Activated CD4-positive, alpha-beta T cell treated with anti-CD3 and anti-CD28 coated beads, Interleukin-2, amount 10 ng/mL, durations not matched to agents 7 days and 5 days (primary cell): ENCODE measurements at places on chromosomes 12 and 14. TPM values are rescaled to one million over a fixed set of nuclear protein-coding genes. Genes with fewer than 3 reads are reported as not detected.

- DNase-seq, result no peak
Measured at GRCh38 chr14:24432259-24433131, 2.7 kb downstream of the KHNYN start.

DNA sequence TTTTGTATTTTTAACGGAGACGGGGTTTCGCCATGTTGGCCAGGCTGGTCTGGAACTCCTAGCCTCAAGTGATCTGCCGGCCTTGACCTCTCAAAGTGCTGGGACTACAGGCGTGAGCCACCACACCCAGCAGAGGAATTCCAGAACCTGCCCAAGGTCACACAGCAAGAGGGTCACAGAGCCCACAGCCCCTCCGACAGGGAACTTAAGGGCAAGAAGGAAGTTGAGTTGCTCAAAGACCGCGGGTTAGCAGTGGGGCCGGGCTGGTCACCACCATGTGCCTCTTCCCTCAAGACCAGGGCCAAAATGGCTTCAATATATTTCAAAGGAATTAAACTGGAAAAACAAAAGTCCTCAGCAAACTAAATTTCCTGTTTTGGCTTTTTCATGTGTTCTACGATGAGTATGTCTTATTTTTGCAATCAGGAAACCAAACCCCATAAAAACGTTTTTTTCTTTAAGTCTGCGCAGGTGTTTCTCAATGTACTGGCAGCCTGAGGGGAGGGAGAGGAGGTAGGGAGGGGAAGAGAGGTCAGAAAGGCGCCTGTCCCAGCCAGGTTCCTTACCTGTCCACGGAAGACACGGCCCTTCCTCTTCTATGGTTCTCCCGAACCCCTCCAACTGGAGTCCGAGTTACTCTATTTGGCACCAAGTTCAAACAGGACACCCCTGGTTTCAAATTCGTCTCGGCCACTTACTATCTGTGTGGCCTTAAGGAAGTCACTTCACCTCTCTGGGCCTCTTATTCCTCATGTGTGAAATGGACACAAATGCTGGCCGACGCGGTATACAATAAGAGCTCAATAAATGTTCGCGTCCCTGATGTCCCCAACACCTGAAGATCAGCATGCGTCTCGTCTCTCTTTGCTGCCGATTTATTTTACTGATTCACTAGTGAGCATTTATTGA lies 778 bp downstream of the SLC8B1 start:
- DNase-seq, result peak; percentile 13

DNA sequence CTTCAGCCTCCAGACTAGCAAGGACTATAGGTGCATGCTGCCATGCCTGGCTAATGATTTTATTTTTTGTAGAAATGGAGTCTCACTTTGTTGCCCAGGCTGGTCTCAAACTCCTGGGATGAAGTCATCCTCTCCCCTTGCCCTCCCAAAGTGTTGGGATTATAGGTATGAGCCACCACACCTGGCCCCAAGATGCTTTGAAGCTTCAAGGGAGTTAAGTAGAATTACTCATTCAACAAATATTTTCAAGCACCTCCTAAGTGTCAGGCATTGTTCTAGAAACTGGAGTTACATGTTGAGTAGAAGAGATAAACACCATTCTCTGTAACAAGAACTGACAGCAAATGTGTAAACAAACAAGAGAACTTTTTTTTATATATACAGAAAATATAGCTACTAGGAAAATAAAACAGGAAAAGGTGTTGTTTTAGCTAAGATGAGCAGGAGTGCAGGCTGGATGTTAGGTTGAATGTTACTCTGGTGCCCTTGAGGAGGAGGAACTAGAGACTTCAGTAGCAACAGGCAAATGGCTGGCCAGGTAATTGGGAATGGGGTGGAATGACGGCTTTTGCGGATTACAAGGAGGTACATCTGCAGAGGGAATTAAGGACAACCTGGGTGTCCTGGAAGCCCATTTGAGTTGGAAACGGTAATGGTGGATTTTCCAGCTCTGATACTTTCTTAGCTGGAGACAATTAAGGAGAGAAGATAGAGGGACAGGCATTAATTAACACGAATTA lies 32.0 kb upstream of the CFAP54 start:
- no peak for DNase-seq

DNA sequence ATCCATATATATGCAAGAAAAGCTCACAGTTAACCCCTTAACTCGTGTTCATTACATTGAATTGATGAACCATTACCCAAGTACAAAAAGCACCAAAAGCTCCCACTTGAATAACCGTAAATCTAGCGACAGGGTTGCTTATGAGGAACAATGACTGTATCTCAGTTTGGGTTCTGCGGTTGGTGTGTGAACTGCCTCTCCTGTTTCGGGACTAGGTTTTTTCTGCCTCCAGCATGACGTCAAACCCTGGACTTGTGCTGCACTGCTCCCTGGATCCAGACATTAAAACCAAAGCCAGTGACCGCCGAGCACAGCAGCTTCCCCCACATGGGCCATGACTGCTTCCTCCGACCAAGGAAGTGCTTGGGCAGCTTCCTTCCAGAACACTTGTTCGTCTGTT lies 77.7 kb downstream of the SETD3 start:
- DNase-seq, result no peak

DNA sequence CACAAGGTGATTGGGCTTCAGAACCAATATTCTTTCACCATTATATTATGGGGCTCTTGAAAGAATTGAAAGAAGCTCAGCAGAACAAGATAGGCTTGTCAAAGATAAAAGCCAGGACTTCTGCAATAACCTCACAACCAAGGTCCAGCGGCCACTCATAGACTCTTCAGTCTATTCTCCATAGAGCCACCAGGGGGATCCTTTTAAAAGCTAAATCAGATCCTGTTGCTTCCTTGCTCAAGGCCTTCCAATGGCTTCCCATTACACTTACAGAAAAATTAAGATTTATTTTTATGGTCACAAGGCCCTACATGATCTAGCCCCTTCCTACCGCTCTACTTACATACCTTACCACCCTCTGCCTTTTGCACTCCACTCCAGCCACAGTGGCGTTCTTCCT lies 169.6 kb downstream of the C12orf42 start:
- no peak for DNase-seq

DNA sequence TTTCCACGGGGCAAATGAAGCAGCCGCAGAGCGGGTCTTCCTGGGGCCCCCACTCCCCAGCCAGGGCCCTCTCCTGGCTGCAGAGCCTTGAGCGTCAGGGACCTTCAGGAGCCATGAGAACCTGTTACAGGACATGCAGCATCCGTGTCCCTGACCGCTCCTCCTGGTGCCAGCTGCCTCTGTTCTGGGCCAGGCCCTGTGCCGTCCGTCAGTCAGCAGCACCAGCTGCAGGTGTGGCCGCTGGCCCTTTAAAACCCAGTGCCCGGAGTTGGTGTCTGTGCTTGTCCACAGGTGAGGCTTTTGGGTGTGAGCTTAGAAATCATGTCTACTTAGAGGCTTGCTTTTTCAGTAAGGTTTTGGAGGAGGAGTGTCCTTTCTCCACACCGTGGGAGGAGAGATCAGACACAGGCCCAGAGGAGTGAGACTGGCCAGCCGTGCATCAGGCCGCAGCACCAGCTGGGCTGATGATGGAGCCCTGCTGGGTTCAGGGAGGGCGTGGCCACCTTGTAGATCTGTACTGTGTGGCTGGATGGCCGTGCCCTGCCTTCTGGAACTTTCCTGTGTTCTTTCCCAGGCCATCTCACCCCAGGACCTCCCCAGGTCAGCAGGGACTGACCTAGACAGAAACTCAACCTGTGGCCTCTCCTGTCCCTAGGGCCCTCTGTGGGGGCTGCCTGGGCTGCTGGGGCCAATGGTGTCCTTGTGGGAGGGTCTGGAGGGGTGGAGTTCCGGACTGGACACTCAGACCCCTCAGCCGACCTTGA lies 27.1 kb downstream of the AACS start:
- no peak for DNase-seq

GRCh38 chr14:90060312-90060964 lies 1.4 kb upstream of the KCNK13 start:
- DNase-seq, result peak; percentile 58

GRCh38 chr14:23388996-23389395 lies 12.2 kb downstream of the CMTM5 start:
- DNase-seq, result no peak

- no peak for DNase-seq
Measured at GRCh38 chr12:102408487-102409297, 71.7 kb downstream of the IGF1 start.

GRCh38 chr12:106192659-106193393 lies 54.1 kb upstream of the NUAK1 start:
- DNase-seq, result no peak

DNA sequence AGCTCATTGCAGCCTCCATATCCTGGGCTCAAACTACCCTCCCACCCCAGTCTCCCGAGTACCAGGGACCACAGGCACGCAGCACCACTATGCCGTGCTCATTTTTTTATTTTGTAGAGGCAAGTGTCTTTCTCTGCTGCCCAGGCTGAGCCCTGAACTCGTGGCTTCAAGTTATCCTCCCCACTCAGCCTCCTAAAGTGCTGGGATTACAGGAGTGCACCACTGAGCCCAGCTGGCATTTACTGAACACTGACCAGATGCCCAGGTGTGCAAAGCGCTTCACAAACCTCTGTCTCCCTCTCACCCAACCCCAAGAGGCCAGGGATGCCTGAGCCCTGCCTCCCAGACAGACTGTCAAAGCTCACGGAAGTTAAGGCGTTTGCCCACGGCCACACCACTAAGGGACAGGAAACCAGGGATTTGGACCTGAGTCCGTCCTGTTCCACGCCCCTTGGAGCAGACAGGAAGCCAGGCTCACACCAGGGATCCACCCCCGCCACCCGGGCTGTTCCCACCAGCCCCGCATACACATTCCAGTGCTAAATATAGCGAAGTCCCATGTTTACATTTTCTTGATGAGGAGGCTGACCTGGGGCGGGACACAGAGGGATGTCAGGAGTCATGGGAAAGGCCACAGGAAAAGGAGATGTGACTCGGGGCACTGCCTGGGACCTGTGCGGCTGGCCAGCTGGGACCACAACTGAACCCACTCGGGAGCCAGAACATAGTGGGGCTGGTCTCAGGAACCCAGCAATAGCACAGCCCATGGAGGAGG lies 51.2 kb downstream of the TESC start:
- DNase-seq, result no peak

- no peak for DNase-seq
Measured at GRCh38 chr14:72275242-72275641, 343.0 kb downstream of the RGS6 start.

DNA sequence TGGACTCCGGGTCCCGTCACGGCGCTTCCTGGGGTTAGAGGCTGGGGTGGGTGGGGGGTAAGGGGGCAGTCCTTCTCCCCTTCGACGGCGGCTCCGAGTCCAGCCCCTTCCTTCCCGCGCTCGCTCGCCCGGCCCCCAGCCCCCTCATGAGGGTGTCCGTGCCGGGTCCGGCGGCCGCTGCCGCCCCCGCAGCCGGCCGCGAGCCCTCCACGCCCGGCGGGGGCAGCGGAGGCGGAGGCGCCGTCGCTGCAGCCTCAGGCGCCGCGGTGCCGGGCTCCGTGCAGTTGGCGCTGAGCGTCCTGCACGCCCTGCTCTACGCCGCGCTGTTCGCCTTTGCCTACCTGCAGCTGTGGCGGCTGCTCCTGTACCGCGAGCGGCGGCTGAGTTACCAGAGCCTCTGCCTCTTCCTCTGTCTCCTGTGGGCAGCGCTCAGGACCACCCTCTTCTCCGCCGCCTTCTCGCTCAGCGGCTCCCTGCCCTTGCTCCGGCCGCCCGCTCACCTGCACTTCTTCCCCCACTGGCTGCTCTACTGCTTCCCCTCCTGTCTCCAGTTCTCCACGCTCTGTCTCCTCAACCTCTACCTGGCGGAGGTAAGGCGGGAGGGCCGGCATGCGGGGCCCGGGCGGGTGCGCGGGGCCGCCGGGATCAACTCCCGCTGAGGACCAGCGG lies 500 bp downstream of the GPR137C start:
- DNase-seq, result peak; percentile 53

GRCh38 chr12:122024132-122024785 lies 2.6 kb downstream of the BCL7A start:
- DNase-seq, result no peak

- no peak for DNase-seq
Measured at GRCh38 chr12:6542209-6543009, 8.1 kb downstream of the GAPDH start.

DNA sequence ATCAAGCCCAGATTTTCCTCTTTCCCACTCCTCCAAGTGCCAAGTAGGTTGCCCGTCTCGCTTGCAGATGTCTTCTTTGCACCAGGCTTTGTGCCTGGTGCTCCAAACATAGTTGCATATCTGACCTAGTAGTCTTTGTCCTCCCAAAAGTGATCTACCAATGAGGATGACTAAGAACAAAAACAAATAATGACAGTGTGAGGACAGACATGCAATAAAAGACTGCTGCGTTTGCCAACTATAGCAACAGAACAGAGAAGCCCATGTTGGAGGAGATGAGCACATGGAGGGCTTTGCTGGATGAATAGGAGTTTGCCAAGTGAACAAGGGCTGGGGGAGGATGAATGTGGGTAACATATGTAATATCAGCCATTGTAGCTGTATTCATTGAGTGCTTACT lies 15.6 kb downstream of the DTX1 start:
- DNase-seq, result no peak

DNA sequence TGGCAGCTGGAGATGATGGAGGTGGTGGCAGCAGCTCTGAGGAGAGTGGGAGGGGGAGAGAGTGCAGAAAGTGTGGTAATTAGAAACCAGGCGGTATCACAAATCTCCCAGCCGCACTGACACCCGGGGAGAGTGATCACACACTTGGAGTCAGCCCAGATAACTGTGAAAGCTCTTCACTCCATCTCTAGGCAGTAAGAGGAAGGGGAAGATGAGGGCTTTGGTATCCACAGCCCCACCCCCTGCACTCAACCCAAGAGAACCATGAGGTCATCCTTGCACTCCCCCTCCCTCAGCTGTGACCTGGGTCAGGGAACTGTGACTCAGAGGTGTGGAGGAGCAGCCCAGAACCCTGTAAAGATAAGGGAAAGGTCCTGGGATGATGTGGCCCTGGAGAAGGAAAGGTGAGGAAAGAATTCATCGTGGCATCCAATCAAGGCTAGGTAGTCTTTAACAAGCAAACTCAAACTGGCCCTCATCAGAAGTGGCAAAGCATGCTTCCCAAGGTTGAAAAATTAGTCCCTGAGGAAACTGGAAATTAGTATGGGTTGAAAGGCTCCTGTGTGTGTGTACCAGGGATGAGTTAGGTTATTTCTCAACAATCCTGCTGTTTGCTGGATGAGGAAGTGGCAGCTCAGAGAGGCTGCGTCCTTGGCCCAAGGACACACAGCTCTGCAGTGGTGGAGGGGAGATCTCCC lies 111.0 kb upstream of the LHX5 start:
- no peak for DNase-seq

The SMIM41 gene
- total RNA-seq, result not detected

The TAS2R46 gene
- total RNA-seq, result 1.2 TPM

The TAS2R7 gene
- not detected for total RNA-seq

The HRK gene
- total RNA-seq, result not detected

The CACNA2D4 gene
- 16.4 TPM for total RNA-seq

The TMEM229B gene
- 25.1 TPM for total RNA-seq

The SYNDIG1L gene
- total RNA-seq, result not detected
